ENCODE measurements at places on chromosomes 16 and 17.

DNA sequence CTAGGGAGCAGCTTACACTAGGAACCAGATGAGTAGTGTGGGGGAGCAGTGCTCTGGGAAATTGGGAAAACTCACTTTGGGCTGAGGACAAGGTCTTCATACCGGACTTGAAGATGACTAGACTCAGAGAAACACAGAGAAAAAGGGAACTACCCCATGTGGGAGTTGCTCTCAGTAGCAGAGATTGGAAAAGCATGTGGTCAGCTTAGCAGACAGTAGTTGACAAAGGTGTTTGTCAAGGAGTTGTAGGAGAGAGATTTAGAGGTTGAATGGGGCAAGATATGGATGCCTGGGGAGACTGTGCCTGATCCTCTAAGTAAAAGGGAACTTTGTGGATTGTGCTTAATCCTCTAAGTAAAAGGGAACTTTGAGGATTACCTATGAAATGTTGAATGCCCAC is 194.5 kb upstream of the COX10 start:
- no peak for DNase-seq

DNA sequence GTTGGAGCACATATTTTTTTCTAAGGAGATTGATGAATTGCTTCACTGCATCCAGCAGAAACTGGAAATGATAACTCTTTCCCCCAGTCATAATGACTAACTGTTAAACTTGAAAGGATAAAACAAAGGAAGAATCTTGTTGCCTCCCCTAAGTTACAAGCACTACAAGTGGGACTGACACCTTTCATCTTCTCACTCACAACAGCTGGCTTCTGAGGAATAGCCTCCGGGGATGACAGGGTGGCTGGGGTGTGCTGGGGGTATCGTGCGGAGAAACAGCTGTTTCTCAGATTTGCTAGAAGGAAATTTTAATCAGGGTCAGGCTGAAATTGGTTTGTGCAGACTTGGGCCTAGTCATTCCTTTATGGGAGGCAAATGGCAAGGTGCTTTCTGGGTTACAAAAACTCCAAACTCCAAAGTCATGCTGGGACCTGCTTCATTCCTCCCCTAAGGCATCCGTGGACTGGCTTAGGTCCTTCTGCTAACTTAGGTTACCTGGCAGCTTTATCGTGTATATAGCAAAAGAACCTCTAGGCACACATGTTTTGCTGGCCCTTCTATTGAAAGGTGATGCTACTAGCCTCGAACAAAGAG is 557.2 kb downstream of the TOX3 start:
- no peak for DNase-seq

GRCh38 chr17:17497065-17497844 is 1.1 kb upstream of the RASD1 start:
- no peak for DNase-seq

DNA sequence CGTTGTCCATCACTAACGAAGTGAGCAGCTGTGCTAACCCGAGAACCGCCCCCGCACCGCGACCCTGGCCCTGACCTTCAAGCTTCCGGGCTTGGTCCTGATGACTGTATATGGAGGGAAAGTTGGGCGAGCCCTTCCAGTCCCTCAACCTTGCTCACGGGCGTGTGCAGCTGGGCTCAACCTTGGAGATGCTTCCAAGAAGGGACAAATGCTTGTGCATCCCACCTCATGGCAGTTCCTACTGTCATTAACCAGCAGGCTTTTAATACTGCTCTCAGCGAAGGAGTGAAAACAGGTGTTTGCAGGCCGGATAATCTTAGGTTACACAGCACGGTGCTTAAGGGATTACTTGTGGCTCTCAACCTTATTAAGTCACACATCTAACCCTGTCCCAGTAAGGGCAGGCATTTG is 33.5 kb downstream of the SRL start:
- no peak for DNase-seq

DNA sequence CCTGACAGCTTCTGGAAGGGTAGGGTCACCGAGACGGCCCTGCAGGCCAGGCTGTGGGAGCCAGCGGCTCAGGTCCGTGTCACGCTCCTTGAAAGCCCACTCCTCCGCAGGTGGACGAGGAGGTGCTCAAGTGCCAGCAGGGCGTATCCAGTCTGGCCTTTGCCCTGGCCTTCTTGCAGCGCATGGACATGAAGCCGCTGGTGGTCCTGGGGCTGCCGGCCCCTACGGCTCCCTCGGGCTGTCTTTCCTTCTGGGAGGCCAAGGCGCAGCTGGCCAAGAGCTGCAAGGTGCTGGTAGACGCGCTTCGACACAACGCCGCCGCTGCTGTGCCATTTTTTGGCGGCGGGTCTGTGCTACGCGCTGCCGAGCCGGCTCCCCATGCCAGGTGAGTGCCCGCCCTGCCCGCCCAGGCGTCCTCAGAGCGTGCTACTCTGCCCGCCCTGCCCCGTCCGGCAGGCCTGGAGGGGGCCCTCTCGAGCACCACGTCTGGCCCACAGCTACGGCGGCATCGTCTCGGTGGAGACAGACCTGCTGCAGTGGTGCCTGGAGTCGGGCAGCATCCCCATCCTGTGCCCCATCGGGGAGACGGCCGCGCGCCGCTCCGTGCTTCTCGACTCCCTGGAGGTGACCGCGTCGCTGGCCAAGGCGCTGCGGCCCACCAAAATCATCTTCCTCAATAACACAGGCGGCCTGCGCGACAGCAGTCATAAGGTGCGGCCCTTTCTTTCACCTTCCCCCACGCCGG is 1.3 kb downstream of the NAGS start:
- DNase-seq = no peak

GRCh38 chr17:63974594-63975192 is 2.0 kb upstream of the SCN4A start:
- DNase-seq = no peak
